ENCODE measurements at places on chromosomes 6 and 20. TPM values are rescaled to one million over a fixed set of nuclear protein-coding genes. Genes with fewer than 3 reads are reported as not detected.

The DEFB132 gene
- not detected for total RNA-seq

The TRIM40 gene
- total RNA-seq, result not detected

The OR12D3 gene
- total RNA-seq, result not detected

The FAM162B gene
- not detected for total RNA-seq

The VSX1 gene
- not detected for total RNA-seq

The BFSP1 gene
- 8.0 TPM for total RNA-seq

The ADGRF4 gene
- total RNA-seq, result not detected

GRCh38 chr6:107491138-107491609 is 1.3 kb downstream of the SOBP start:
- DNase-seq, result peak; percentile 30
- H3K4me3 ChIP-seq, result peak overlapping the region; percentile 49
- H3K4me1 ChIP-seq, result peaks cover 28% of the 10 kb centered on the region
- no peaks in the 10 kb centered on the region for H3K36me3 ChIP-seq

- no peak overlapping the region for H3K27ac ChIP-seq
- H3K4me3 ChIP-seq, result no peak overlapping the region
- DNase-seq, result no peak
- H3K36me3 ChIP-seq, result no peaks in the 10 kb centered on the region
These were observed 85.8 kb downstream of the LYRM4 start for GRCh38 chr6:5174756-5175549.

- peaks cover 13% of the 10 kb centered on the region for H3K36me3 ChIP-seq
- peak; percentile 11 for DNase-seq
- H3K27ac ChIP-seq, result no peak overlapping the region
- H3K4me1 ChIP-seq, result no peaks in the 10 kb centered on the region
These were observed 61.8 kb downstream of the CTNNBL1 start for GRCh38 chr20:37755665-37756064.

GRCh38 chr6:122994256-122994655 is 1.8 kb upstream of the CLVS2 start:
- no peaks in the 10 kb centered on the region for H3K36me3 ChIP-seq
- H3K4me3 ChIP-seq, result no peak overlapping the region
- DNase-seq, result no peak
- H3K4me1 ChIP-seq, result no peaks in the 10 kb centered on the region
- peaks cover 34% of the 10 kb centered on the region for H3K27me3 ChIP-seq
- no peak overlapping the region for H3K27ac ChIP-seq

GRCh38 chr6:113805173-113805790 is 51.9 kb upstream of the MARCKS start:
- no peaks in the 10 kb centered on the region for H3K36me3 ChIP-seq
- no peak overlapping the region for H3K4me3 ChIP-seq
- no peak overlapping the region for H3K27ac ChIP-seq
- no peaks in the 10 kb centered on the region for H3K27me3 ChIP-seq
- DNase-seq, result no peak

GRCh38 chr6:110471726-110472365 is 4.6 kb downstream of the SLC22A16 start:
- no peaks in the 10 kb centered on the region for H3K4me1 ChIP-seq
- DNase-seq, result no peak
- no peaks in the 10 kb centered on the region for H3K36me3 ChIP-seq

DNA sequence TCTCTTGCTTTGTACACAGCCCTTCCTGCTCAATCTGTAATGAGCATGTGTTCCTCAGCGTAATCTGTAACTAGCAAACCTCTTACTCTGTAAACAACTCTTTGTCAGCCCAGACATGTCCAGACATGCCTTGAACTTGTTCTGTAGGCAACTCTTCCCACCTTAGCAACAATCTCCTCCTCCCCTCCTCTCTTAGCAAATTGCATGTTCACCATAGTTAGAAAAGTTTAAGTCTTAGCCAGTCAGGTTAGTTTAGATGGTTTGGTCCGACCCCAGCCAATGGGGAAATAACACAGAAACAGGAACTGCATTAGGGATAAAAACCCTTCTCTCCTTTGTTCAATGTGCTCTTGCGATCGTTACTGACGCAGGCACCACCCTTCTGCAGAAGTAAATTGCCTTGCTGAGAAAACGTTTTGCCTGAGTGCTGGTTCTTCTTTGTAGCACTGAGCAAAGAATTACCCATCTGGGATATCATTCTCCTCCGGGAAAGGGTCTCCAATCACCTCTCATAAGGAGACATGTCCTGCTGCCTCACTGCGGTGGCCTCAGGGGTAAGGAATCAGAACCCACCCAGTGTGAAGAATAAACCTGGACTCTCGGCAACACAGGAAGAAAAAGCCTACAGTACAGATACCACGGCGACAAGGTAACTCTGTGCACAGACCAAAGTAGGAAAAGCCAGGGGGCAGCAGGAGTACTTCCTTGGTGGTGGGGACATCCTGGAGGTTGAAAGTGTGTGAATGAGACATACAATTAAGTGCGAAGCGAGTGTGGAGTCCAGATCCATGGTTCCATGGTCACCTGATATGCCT is 26.2 kb downstream of the PLN start:
- H3K36me3 ChIP-seq, result peaks cover 12% of the 10 kb centered on the region
- H3K27me3 ChIP-seq, result no peaks in the 10 kb centered on the region
- DNase-seq, result no peak
- no peaks in the 10 kb centered on the region for H3K4me1 ChIP-seq

Data from SJSA1 (cell line).